ENCODE measurements at places on chromosomes 2 and 18.

GRCh38 chr18:49757513-49758262 is 55.6 kb downstream of the ACAA2 start:
- no peak for DNase-seq

DNA sequence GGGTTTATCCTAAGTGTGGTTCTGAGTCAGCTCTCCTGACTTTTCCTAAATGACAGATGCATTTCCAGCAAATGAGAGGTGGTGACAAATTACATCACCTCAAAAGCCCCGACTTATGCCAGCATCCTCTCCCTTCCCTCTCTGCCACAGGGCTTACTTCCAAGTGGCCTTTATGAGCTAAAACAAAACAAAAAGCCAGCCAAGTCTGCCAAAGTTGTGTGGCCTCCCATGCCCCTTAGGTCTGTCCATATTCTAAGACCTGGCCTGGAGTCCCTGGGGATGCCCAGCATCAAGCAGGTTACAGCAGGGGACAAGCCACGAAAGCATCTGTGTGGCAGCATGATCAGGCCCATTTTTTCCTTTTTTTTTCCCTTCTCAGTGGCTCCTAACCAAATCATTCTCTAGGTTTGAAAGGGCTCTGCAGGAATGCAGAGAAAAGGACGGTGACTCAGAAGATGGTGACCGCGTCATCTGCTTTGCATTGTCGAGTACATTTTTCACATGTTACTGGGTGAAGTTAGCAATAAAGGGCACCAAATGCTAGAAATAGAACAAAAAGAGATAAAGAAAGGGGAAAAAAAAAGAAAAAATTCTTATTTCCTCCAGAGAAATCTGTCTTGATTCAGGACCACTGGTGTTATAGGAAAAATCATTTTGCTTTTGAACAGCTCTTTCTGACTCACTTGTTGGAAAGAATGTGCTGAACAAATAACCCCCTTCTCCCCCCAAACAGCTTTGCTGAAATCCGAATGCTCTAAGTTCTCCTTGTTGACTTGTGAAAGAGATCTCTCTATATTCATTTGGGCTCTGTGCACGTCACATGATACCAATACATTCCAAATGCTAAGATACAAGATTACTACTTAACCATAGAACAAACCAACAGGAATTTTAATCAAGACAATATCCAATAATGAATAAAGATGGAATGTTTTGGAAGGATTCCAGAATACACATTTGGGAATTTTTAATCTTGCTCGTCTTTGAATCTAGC is 178.7 kb downstream of the EN1 start:
- no peak for DNase-seq

- no peak for DNase-seq
Observed at GRCh38 chr18:35468711-35469110, 29.0 kb downstream of the INO80C start.

DNA sequence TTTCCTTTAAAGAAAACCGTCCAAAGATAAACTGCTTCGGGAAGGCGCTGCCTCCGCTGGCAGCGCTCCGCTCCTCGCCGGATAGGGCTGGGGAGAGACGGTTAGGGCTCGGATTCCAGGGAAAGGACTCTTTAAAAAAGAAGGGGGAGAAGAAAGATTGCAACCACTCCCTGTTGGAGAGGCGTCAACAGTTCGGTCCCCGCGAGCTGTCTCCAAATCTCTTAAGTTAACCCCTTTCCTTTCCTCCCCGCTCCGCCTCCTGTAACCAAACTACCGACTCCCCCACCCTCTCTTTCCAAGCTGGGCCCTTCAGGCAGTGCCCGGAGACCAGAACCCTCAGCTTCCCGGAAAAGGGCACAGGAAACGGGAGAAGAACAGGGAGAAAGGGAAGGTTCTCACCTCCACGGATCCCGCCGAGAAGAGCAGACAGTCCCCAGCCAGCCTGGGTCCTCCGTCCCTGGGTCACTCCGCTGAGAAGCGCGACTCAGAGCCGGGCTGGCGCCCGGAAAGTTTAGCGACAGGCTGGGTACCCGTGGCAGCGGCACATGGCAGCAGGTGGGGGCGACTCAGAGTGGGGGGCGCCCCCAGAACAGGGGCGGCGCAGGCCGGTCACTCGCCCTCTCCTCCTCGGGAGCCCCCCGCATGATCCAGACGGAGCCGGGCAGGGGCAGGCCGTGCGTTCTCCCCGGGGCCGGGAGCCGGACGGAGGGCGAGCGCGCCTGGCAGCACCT is 675 bp downstream of the FZD5 start:
- no peak for DNase-seq
